SW 1271 (cell line): ENCODE measurements at places on chromosomes 2 and 18.

- no peak for DNase-seq
These were observed 9.3 kb upstream of the SLC14A2 start for GRCh38 chr18:45606007-45606406.

DNA sequence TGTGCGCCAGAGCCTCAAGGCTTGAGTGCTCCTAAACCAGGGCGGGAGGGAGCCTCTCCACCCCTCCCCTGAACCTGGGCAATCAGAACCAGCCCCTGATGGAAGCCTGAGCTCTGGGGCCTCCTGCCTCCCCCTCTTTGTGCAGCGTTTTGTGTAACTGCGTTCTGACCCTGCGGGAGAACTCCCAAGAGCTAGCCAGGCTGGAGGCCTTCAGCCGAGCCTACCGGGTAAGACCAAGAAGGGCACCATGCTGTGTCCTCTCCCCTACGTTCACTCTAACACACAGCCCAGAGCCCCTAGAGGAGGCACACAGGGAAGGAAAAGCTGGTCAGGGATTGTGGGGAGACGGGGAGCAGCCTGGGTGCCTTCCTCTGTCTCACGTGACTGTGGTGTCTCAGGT lies 108.0 kb downstream of the PLB1 start:
- no peak for DNase-seq

- no peak for DNase-seq
These were observed 7.6 kb downstream of the SERPINE2 start for GRCh38 chr2:224031358-224031970.

DNA sequence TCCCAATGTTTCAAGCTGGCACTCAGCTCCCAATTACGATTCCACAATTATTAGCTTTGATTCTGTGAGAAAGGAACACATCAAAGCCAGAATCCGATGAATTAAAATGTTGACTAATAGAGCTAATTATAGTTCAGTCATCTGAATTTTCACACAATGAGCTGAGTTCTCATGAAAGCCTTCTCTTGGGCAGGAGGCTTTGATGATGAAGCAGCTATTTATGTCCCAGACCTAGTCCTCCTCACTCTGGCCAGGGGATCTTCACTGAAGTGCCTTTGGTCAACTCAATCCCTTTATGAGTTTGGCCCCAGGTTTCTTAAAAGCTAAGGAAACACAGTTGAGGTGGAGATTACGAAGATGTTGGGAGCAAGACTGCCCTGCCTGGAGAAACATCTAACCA lies 74.7 kb upstream of the PPM1B start:
- no peak for DNase-seq

DNA sequence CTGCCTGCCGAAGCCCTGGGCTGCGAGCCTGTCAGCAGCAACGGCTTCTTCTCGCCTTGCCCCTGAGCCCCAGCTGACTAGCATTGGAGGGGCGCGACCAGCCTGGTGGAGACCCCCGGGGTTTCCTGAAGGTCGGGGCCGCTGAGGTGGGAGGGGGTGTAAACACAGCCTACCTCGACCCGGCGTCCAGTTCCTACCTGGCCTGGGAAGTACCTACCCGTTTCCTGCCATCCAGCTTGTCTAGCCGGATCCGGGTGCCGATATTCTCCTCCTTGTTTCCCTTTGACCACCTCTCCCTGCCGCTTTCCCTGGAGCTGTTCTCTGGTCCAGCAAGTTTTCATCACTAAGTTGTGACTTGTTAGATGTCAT lies 511 bp downstream of the MOB4 start:
- DNase-seq, result no peak

DNA sequence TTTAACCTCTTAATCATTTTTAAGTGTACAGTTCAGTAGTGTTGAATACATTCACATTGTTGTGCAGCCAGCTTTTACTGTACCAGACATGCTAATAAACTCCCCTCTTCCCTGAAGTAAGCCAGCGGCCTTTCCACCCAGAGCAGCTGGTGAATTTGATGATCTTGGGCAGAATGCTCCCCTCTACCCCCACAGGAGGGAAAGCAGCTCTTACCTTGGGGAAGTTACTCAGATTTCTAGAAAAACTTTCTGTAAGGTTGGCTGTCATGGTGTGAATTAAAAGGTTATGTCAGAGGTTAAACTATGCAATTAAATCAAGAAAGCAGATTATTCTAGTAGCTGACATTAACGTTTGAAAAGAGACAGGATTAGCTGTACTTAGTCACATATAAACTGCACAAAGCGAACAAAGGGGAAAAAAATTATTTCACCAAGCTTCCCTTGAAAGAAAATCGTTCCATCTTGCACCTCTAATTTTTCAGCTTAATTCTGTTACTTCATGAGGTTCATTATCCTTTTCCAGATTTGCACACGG lies 398.5 kb upstream of the NRP2 start:
- no peak for DNase-seq

GRCh38 chr2:72149556-72150156 lies 2.0 kb upstream of the CYP26B1 start:
- no peak for DNase-seq

DNA sequence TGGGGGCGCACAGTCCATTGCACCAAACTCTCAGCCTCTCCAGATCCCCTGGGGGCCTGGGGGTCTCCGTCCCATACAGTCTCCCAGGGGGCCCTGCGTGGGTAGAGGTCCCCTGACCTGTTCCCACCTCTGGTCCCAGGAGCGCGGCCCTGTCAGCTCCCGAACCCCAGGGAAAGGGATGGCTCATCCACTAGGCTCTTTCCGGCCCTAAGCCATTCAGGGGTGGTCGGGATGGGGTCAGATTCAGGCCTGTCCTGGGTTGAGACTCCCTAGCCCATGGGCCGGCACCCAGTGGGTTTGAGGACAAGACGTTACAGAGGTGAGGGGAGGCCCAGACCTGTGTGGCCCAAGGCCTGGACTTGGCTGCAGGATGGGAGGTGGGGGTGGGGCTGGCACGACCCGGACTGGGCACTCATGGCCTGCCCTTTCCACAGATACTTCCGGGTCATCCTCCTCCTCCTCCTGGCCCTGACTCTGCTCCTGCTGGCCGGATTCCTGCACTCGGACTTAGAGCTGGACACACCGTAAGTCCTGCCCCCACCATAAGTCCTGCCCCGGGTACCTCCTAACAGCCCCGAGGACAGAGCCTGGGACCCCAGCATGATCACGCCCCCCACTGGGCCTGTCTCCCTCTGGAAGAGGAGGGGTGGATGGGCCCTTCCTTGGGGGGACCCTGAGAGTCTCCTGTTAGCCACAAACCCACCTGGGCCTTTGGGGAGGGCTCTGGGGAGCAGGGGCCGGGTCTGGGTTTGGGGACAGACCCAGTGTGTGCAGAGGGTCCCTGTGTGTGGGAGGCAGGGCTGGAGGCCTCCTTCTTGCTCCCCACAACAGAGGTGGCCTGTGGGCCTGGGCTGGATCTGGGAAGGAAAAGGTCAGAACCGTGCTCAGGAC lies 10.1 kb upstream of the NEU4 start:
- no peak for DNase-seq
